ENCODE measurements at places on chromosomes 4 and X.

DNA sequence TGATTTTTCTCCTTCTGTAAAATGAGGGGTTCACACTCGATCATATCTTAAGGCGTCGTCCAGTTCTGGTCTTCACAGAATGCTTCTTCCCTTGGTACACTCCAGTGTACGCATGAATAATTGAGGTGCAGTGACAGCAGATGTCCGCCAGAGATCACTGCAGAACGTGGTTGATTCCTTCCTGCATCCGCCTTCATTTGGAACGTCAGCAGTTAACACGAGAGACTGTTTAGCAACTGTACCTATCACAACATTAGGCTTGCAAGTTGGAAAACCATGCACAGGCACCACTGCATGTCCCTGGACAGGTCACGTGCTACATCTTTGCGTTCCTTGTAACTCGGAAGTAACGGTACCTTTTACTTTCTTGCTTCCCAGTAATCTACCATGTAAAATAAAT is 66.0 kb upstream of the GEMIN8 start:
- DNase-seq: no peak

- no peak for DNase-seq
These were observed 60.0 kb upstream of the CYSLTR1 start for GRCh38 chrX:78387364-78387763.

GRCh38 chrX:21655901-21656586 is 2.1 kb downstream of the KLHL34 start:
- DNase-seq: no peak

GRCh38 chr4:185738038-185738552 is 73.9 kb downstream of the SORBS2 start:
- no peak for DNase-seq

DNA sequence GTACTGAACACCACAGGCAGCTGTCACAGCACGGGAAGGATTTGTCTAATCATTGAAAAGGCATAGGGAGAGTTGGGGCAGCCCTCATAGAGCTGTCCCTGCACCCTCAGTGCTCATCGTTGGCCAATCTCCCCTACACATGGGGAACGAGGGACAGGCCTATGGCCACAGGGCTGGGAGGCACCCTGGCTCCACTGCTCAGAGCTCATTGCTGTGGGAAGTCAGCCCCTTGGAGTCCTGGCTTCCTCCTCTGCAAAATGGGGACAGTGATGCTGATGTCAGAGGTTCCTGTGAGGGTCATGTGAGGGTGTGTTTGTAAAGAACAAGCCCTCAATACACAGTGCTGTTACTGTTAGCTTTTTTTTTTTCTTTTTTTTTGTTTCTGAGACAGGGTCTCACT is 19.3 kb upstream of the HTRA3 start:
- DNase-seq: no peak

GRCh38 chr4:134470544-134470943 is 269.0 kb upstream of the PABPC4L start:
- no peak for DNase-seq

DNA sequence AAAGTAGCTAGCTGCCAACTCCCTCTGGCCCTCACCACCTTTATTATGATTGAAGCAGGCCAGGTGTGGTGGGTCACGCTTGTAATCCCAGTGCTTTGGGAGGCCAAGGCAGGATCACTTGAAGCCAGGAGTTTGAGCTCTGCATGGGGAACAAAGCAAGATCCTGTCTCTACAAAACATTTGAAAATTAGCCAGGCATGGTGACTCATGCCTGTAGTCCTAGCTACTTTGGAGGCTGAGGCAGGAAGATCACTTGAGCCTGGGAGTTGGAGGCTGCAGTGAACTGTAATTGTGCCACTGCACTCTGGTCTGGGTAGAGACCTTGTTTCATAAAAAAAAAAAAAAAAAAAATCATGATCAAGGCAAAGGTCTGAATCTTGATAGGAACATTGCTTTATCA is 467.0 kb upstream of the DIPK2B start:
- no peak for DNase-seq

DNA sequence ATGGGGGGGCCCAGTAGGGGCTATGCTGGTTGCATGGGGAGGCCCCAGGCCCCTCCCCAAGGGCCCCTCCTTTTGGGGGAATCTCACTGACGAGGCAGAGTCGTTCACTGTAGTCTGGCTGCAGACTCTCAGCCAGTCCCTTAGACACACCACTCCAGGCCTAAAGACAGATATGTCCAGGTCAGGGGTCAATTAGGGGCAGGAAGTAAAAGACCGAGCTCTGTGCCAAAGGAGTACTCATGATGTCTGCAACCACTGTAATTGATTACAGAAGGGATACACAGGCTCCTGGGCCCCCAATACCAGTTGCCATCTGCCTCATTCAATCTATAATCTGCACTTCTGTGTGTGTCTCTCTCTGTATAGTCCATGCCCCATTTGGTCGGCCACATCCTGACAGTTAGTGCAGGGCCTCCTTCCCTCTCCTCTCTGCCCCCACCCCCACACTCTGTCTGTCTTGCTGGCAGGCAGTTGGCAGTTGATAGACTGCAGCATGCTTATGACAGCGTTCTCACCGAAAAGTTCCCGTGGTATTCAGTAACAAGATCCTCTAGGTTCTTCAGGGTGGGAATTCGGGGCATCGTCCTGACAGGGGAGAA is 1.3 kb upstream of the CXorf65 start:
- no peak for DNase-seq

GRCh38 chr4:170758988-170759387 is 669.2 kb upstream of the AADAT start:
- DNase-seq: no peak
